Stimulated activated CD8-positive, alpha-beta memory T cell treated with anti-CD3 and anti-CD28 coated beads, Interleukin-15, amount 100 ng/mL, for 1 hour (primary cell): ENCODE measurements at places on chromosomes 16 and 17.

GRCh38 chr17:37148156-37148555, 199.4 kb downstream of the AATF start:
- DNase-seq: no peak

GRCh38 chr17:11326492-11326891, 85.5 kb downstream of the SHISA6 start:
- DNase-seq: no peak

GRCh38 chr17:63701868-63702720, 2.2 kb upstream of the LIMD2 start:
- peak; percentile 50 for DNase-seq

GRCh38 chr16:67783353-67783725, 23.0 kb downstream of the RANBP10 start:
- DNase-seq: no peak

GRCh38 chr17:5786510-5786875, 202.2 kb upstream of the NLRP1 start:
- no peak for DNase-seq

- DNase-seq: no peak
Observed at GRCh38 chr17:62760945-62761267, 47.2 kb downstream of the MARCHF10 start.
